NCI-H2081 treated with DMSO at 0.1 percent for 48 hours (cell line): ENCODE measurements at places on chromosomes 1 and 21.

- no peak for DNase-seq
Measured at GRCh38 chr1:24725209-24725651, 20.0 kb upstream of the CLIC4 start.

- DNase-seq: no peak
Measured at GRCh38 chr1:245678860-245679411, 524.2 kb downstream of the KIF26B start.

- DNase-seq: no peak
Measured at GRCh38 chr1:56849750-56850149, 4.8 kb upstream of the C8A start.

DNA sequence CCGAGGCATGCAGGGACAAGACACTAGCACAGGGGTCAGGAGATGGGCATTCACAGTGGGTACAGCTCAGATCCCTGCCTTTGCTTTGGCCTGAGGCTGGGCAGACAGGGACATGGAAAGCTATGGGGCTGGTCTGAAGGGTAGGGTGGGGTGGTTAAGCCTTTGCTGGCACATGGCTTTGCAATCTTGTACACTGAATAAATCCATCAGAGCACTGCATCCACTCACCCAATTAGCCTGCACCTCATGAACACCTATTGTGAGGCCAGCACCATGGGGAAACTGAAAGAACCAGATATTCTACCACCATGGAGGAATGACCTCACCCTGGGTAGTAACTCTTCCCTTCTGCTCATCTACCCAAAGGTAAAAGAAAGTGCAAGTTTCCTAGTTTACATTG lies 199.6 kb upstream of the LMO4 start:
- no peak for DNase-seq

DNA sequence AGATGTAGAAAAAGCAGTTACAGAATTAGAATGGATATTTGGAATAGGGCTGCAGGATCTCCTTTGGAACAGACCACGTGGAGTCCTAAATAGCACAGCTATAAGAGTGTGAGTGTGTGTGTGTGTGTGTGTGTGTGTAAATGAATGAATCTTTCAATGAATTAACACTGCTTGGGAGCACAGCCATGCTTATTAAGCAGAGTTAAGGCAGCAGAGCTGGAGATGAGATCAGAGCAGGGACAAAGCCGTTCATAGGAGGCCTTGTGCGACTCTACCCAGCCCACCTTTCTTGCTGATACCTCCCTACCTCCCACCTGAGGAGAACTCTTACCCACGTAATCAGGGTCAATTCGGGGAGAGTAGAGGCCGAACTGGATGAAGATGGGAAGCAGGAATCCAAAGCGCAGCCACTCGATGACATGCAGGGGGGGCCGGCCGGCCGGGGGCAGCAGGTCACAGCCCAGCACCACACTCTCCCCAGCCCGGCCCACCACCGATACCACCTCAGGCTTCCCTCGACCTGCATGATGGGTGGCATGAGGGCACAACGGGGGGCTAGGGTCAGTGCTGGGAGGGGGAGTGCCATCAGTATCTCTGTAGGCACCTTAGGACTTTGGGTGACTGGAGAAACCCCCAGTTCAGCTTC lies 2.7 kb downstream of the IGSF9 start:
- DNase-seq: no peak

- DNase-seq: no peak
Measured at GRCh38 chr21:21148009-21148408, 149.8 kb downstream of the NCAM2 start.

GRCh38 chr1:67194209-67194863 lies 28.1 kb downstream of the IL23R start:
- no peak for DNase-seq

- no peak for DNase-seq
Measured at GRCh38 chr1:38500891-38501290, 358.7 kb downstream of the RRAGC start.

GRCh38 chr1:27392096-27392777 lies at the start of gene GPR3:
GPR3 (plus strand) TSS chr1:27392622; CDS start chr1:27393799, 1,177 bp downstream.
- no peak for DNase-seq

DNA sequence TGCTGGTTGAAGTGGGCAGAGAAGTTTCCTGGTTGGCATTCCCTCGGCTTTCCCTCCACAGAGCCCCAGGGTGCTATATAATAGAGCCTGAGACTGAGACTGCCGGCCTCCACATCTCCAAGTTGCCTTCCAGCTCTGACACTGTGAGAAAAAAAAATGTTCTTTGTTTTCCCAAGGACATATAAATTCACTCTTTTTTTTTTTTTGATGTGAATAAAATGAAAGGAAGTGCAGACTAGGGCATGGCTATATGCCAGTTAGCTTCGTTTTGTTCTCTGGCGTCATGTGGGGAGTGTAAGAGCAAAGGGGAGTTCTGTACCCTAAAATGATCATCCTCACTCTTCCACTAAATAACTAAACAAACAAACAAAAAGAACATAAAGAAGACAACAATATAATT lies 101.6 kb downstream of the TNFSF18 start:
- no peak for DNase-seq

DNA sequence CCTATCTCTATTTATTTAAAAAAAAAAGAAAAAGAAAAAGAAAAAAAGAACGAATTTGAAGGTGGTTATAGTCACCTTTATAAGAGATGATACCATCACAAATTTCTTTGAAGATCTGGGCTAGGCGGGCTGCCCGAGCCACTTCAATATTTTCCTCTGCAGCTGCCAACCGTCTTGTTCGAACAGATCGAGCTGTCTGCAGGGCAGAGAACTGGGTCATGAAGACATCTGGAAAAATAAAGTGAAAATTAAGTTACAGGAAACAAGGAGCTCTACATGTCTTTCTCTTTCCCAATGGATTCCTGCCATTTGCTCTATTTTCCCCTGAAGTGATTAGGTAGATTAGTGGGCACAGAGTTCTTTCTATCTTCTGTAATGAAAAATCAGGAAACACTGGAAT lies 31.9 kb downstream of the RUSC1 start:
- no peak for DNase-seq

- no peak for DNase-seq
Measured at GRCh38 chr1:69573911-69574310, 6.2 kb downstream of the LRRC7 start.

DNA sequence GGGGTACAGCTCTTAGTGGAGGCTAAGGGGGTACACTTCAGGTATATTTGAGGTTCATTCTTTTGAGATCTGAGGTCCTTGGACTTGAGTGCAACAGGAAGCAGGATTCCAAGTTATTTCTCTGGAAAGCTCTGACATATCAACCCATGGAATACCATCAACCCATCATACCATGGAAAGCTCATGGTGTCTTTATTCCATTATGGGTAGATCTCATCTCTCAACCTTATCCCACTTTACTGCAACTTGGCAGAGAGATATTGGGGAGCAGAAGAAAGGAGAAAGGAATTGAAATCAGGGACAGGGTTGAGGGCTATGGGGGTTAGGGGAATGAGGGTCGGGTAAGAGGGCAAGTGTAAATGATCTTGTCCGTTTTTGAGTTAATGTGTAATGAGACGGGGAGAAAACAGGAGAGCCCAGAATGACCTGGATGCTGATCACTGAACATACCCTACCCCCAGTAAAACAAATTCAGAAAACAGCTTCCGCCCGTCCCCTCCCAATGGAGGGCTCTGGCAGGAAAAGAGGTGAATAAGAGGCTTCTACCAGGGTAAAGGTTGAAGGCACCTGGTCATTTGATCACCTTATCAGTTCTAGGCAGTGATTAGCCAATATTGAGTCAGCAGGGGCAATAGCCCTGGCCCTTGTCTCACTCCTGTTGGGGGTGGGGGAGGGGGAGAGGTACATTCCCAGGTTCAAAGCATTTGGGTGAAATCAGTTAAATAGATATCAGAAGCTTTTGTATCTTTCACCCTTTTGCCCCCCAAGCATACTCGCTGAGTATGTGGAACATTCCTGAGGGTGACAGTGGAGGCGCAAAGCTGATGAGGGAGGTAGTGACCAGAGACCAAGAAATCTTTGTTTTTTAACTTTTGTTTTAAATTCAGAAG lies 622 bp upstream of the APOA2 start:
- no peak for DNase-seq

DNA sequence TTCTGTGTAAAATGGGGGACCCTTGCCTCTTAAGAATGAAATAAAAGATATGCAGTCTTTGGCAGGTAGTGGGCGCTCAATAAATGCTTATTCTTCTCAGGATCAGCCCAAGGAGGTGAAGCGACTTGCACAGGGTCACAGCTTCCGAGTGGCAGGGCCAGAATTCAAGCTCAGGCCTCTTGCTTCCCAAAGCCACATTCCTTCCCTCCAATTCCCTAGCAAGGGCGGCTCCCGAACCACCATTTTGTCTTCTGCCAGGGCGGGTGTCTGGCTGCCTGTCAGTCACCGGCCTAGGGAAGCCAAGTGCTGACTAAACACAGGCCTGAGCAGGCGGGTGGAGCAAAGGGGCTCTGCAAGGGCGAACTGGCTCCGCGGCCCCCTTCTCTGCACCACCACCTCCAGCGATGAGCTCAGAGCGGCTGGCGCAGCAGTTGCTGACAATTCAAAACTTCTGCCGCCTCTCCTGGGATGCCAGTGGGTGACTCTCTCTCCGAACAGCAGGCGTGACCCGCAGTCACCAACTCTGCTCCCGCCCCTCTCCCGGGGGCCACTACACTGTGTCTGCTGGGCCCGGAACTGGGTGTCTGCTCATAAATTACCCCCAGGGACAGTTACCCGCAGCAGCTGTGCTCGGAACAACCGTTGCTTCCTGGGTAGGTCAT lies 10.8 kb downstream of the GPR3 start:
- DNase-seq: no peak

DNA sequence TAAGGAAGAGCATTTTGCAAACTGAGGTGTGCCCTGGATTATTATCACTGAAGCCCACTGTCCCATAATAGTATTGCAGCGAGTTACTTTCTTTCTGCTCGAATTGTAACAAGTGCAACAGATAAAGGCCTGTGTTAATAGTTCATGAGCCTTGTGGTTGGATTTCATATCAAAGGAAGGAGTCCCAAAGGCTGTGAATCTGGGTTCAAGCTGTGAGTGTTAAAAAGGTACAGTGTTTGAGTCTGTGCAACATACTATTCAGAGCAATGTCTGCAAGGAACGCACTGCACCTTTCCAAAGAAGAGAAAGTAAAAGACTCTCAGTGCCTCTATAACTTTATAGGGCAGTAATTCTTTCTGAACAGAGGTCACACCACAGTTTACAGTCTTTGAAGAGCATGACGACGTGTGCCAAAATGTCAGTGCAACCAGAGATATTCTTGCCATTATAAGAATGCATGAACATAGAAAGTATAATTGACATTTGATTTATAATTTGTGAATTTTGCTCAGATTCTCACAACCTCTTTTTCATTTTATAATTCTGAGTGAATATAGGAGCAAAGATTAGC lies 79.1 kb downstream of the CDC7 start:
- DNase-seq: no peak

DNA sequence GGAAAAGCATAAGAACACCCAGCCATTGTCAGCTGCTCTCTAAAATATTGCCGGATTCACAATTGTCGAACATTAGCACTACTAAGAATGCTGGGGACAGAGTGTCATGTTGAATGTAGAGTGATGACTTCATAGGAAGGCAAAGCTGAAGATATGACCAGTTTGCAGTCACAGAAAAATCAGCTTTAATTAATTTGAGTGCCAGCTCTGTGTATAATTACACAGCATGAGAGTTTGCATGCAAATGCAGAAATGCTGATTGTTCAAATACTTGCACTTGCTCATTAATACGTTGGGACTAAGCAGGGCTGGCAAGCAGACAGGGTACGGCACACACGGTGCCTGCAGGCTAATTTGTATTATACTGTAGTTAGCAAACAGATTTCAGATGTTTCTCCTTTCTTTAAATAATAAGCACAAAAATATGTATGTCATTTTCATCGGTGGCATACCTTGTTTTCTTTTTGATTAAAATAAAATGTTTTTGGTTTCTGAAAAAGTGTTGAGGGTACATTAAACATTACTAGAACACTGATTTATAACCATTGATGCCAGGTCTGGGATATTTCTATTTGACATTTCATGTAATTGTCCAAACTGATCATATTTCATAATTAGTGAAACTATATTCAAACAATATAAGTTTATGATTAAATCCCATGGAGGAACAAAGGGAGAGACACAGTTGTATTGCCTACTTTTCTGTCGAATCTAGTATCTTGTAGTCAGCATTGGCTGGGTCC lies 99.8 kb upstream of the ADGRL2 start:
- DNase-seq: no peak

DNA sequence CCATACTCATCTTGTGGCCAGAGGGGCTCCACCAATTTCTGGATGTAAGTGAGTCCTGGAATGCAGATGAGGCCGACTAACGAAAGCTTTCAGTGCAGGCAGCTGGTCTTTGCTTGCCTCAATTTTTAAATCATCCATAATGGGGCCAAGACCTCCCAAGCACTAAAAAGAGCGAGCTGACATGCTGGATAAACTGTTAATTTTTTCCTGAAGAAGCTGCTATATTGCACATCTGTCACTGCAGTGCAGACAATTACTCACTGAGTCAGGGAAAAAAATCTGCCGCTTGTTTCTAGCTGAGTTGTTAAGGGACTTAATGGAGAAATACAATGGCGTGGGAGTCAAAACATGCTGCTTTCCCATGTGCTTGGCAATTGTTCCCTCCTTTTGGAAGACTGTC lies 205.5 kb downstream of the GPATCH2 start:
- DNase-seq: no peak

DNA sequence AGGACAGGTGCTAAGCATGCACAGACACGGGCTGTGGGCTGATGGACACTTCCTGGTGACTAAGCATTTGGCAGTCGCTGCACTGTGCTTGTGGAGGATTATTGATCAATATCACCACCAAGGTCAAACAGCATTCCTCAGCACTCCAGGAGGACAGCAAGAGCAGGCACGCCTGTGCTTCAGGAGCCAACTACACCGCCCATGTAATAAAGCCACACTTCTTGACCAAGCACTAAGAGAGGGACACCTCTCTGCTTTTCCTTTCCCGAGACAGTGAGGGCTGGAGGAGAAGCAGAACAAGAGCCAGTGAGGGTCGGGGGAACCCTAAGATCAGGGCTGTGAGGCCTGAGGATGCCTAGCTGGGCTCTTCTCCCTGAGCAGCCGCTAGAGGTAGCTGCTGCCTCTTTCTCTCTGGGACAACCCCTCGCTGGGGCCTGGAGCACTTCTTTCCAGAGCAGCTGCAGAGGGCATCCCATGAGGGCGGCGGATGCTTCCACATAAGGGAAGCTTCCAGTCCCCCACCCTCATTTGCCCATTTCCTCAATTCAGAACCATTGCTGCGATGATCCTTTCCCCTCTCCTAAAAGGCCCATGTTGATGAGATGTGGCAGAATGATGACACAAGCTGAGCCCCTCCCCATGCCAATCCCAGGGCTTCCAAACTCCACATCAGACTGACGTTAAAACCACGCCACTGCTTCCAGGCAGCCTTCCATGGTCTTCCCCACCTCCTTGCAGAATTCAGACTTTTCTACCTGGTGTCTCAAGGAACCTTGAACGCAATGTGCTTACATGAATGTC lies 19.1 kb downstream of the RAB7B start:
- no peak for DNase-seq

GRCh38 chr21:39094847-39095579 lies 88.2 kb downstream of the PSMG1 start:
- DNase-seq: no peak

- no peak for DNase-seq
Measured at GRCh38 chr1:41462680-41463004, 21.8 kb downstream of the EDN2 start.
